Left forelimb (tissue), 1 donor: ENCODE measurements at places on chromosomes 3 and 15.

- DNase-seq = no peak
Measured at GRCh38 chr3:99895131-99895696, 77.6 kb downstream of the CMSS1 start.

- no peak for DNase-seq
Measured at GRCh38 chr15:27182561-27183110, 211.7 kb downstream of the GABRG3 start.

DNA sequence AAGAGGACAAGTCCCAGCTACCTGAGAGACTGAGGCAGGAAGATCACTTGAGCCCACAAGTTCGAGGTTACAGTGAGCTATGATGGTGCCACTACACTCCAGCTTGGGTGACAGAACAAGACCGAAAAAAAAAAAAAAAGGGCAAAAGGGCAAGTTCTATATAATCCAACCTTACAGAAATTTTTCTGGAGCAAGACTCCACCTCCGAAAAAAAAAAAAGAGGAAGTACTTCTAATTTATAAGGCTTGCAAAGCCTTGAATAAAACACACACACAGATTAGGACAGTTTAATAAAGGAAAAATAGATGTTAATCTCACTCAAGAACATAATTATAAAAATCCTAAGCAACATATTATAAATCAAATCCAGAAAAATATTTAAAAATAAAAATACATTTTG is 14.4 kb upstream of the XYLB start:
- DNase-seq = no peak

DNA sequence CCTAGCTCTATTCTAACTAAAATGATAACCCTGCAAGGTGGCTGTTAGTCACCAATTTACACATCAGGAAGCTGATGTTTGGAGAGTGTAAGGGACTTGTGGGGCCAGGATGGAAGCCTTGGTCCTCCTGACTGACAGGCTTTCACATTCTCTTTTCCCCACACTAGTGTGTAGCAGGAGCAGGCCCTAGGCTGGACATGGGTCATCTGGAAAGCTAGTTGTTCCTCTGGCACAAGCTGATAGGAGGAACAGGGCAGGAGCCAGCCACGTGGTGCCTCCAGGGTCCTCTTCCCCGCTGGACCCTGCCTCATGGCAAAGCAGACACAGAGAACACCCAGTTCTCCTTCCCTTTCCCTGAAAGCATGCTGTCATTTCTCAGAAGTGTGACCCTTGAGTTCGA is 18.1 kb upstream of the RBSN start:
- no peak for DNase-seq

GRCh38 chr3:61194892-61195538 is 56.2 kb downstream of the FHIT start:
- no peak for DNase-seq

DNA sequence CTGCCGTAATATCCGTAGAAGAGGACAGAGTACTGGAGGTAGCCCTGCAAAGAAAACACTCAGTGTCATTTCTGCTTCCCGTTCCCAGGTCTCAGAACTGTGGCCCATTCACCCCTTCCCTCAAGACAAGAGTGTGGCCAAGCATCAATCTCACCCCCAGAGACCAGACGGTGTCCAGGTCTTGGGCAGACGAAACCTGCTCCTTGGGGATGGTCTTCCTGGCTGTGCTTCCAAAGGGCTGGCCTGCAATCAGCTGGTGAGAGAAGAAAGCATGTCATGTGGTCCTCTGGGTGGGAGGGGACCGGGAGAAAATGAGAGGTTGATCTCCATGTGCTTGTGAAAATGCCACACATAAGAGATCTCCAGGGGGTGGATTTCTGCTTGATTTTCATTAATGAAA is 15.8 kb downstream of the TMC3 start:
- DNase-seq = no peak

- DNase-seq = peak; percentile 82
Measured at GRCh38 chr3:50189274-50189673, 2.1 kb upstream of the GNAT1 start.

DNA sequence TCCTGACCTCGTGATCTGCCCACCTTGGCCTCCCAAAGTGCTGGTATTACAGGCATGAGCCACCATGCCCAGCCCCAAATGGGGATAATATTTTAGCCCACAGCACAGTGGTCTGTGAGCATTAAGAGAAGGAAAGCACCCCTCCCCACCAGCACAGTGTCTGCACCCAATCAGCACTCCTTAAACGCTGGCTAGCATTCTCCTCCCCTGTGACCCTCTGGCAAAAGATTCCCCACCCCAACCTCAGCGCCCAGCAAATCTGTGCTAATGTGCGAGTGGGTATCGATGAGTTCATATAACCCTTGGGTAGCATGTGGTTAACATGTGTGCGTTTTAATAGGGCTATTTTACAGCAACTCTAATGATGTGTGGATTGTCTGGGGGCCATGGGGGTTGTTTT is 18.3 kb upstream of the EPHB3 start:
- peak; percentile 45 for DNase-seq

DNA sequence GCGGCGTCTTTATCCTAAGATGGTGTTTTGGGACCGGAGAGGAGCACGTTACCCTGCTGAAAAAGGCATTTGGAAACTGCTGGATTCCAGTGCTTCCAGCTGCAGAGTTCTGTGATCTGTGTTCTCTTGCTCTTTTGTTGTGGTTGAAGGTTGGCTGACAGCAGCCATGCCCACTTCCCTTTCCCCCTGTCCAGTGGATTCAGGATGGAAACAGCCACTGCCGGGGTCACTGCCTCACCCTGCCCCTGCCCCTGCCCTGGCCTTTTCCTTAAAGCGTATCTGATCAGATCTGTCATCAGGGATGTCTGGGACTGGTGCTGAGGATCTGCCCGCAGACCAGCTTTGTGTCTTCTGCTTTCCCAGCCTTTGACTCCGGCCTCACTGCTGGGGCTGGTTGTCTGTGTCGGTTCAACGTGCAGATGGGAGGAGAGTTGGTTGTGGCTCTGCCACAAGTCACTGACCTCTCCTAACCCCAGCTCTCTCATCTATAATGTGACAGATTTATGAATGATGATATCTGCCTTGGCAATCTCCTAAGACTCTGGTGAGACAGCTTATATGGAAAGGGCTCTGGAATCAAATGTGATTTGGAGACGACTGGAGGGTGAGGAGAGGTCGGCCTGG is 219.4 kb upstream of the BHLHE40 start:
- DNase-seq = no peak

- DNase-seq = no peak
Measured at GRCh38 chr3:153484842-153485241, 322.8 kb downstream of the RAP2B start.

DNA sequence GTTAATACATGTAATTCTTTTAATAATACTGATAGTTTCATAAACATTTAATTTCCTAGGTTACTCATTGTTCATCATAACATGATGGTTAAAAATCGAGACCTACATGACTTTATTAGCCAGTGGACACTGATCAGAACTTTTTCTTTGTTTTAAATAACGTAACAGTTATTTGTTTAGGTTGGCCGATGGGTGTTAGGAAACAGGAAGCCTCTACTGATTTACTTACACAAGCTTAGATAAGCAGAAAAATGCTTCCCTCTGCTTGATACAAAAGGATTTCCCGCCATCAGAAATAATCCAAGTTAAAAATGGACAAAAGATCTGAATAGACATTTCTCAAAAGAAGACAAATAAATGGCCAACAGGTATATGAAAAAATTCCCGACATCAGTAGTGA is 16.6 kb upstream of the APH1B start:
- DNase-seq = no peak

DNA sequence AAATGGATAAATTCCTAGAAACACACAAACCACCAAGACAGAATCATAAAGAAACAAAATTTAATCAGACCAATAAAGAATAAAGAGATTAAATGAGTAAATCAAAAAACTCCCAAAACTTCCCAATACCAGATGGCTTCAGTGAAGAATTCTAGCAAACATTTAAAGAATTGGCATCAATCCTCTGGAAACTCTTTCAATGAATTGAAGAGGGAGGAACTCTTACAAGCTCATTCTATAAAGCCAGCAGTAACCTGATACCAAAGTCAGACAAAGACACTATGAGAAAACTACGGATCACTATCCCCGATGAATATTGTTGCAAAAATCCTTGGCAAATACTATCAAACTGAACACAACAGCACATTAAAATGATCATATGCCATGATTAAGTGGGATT is 81.9 kb upstream of the SLCO2A1 start:
- DNase-seq = no peak

DNA sequence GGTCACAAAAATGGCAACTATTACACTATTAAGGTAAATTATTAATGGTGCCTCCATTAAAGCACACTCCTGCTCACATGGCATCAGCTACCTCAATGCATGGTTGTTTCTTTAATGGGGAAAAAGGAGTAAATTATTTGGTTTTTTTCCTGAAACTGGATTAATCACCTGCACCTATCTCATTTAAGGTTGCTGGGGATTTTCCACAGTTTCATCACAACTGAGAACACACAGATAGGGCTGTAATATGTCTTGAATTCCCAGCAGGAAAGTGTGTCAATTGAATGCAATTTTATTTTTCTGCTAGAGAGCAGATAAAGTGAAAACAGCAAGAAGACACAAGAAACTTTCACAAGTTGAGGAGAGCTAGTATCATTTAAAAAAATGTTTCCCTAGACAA is 36.4 kb downstream of the RFTN1 start:
- DNase-seq = no peak

DNA sequence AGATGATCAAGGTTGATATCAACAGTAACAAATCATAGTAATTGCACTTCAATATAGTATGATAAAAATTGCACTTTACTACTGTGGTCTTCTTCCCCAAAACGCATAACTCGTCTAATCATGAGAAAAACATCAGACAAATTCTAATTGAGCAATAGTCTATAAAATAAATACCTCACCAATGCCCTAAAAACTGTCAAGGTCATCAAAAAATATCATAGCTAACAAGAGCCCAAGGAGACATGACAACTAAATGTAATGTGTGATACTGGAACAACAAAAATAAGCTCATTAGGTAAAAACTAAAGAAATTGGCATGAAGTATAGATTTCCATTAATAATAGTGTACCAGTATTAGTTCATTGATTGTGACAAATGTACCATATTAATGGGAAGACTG is 85.6 kb upstream of the LRRC3B start:
- no peak for DNase-seq

GRCh38 chr3:28667646-28668621 is 319.3 kb upstream of the AZI2 start:
- no peak for DNase-seq

DNA sequence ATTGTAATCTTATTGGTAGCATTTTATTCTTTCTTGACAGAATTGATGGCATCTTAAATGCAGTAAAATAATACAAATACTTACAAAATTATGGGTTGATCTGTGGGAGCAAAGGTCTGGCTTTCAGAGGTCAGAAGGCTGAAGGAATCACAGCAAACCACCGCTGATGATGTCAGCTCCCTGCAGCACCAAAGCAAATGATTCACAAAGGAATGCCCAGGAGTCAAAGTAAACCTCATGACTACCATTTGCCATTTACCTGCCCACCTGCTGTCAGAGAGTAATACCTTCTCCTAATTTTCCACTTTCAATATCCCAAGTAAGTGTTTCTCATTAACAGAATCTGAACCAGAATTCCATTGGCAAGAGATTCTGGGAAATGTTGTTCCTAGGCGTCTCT is 46.1 kb downstream of the CPA3 start:
- DNase-seq = no peak

DNA sequence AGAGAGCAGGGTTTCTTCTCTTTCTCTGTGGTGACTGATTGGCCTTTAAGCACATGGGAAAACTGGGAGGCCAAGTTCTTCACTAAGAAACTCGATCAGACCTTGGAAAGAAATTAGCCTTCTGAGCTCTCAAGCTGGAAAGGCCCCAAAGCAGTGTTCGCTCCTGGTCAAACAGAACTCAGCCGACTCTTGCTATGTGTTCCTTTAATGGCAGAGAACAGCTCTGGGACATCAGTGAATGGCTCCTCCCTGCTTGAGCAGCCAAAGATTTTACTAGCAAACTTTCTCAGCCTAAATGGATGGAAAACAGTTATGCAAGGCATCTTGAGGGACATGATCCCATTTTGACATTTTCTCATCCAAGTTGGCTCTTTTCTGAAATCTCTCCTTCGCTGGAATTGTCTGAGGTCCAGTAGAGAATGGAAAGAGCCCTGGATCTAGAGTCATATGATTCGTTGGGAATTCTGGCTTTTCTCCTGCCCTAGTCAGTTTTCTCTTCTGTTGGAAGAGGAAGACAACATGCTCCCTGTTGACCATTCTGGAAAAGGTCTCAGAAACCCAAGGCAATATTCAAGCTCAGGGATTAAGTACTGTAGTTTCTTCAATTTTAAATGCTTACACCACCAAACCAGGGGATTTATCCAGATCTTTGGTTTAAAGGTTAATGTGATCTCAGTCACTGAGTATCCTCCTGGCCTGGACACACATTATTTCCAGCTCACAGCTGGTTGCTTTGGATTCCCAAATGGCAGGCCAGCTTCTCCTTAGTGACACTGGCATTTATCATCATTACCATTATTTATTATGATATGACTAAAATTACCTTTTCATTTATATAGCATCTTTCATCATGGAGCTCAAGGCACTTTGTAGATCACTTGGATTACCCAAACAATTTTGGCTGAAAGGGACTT is 319.6 kb downstream of the AGBL1 start:
- DNase-seq = peak; percentile 68

DNA sequence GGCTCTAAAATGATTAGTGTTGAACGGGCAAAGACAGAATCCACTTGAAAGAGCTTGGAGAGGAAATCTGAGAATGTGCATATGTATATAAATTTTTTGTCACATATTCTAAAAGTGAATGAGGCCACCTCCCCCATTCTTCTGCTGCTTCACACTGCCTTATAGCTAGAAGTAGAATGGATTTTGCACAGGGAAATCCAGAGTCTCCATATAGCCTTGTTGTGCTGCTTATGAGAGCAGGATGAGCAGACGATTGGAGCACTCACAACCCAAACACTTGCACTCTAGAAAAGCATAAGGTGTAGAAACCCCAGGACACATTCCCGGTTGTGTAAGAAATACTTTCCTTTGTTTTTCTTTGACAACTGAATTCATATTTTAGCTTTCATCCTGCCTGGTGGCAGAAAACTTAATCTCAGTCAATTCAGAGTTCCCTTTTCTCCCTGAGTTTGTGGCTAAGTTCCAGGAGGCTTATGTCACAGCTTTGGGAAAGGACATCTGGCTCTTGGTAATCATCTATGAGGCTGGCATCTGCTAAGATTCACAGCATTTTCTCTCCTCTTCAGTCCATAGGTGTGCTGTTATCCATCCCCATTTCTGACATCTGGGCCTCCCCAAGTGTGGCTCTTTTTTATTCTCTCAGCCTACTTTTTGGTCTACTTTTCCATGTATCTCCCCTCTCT is 188.4 kb upstream of the PFN2 start:
- DNase-seq = no peak

DNA sequence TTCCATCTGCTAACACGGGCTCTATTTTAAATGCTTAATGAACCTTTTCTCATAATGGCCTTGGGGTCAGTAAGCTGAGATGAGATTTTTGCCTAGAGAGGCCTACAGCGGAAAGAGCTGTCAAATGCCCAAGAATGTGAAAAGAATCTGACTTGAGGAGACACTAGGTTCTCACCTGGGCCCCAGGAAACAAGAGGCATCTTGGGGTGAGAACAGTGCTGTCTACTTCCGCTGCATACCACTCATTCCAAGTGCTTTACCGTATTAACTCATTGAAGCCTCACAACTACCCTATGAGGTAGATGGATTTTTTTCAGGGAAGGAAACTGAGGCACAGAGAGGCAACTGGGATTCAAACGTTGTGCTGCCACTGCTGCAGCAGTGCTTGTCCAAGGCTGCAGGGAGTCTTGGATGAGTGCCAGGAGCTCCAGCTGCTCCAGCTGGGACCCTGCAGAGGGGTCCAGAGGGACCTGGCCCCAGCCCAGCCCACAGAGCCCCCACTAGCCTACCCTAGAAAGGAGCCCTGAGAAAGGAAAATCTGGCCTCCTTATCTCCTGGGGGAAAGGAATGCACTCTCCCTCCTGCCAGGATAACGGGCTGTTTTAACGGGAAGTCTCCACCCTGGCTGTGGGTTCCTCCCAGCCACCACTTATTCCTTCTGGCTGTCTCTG is 68.4 kb downstream of the SLC12A8 start:
- no peak for DNase-seq
